ENCODE measurements at places on chromosomes 6 and 20.

- no peak for DNase-seq
Observed at GRCh38 chr6:42569102-42570028, 5.5 kb downstream of the UBR2 start.

GRCh38 chr20:32823078-32823477 is 3.3 kb downstream of the MAPRE1 start:
- DNase-seq = no peak

- DNase-seq = no peak
Observed at GRCh38 chr20:9739991-9740390, 98.9 kb downstream of the PAK5 start.

DNA sequence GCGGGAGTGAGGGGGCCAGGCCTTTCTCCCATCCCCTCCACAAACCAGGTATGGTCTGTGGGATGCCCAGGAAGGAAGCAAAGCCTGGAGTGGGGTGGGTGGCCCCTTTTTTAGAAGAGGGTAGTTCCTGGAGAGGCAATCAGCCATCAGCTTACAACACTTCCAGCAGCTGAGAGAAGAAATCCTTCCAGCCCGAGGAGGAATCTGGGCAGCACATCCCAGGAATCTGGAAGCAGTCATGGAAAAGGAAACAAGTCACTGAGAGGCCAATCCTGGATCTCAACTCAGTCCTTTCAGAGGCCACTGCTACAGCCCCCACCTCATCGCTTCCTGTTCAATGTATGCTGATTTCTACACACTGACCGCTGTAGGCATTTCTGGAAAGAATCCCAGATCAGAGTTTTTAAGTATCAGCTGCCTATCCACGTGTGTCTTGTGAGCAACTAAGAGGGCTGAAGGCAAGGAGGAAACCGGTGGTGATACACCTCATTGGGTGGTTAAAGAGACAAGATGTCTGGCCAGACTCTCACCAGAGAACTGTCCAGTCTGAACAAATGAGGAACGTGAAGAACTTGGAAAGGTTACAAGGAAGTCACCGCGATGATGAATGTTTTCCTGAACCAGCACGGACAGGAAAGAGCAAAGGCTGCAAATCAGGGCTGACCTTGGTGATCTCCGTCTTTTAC is 92.9 kb upstream of the SHLD1 start:
- DNase-seq = no peak

- no peak for DNase-seq
Observed at GRCh38 chr6:52661551-52661950, 9.4 kb upstream of the TMEM14A start.

GRCh38 chr20:40713508-40713907 is 24.5 kb upstream of the MAFB start:
- no peak for DNase-seq

- DNase-seq = no peak
Observed at GRCh38 chr6:156718647-156719394, 58.4 kb upstream of the ARID1B start.

DNA sequence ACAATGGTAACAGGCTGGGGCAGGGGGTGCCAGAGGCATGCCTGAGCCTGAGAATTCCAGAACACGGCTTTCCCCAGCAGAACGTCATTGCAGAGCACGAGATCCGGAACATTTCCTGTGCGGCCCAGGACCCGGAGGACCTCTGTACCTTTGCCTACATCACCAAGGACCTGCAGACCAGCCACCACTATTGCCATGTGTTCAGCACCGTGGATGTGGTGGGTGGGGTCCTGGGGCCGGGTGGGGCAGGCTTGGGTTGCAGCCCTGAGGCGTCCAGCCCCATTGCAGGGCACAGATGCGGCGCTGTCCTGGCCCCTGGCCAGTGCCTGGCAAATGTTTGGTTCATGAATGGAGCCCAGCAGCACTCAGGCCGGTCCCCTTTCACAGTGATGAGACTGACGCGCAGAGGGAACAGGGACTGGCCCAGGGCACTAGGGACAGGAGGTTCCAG is 57.1 kb downstream of the TCP11 start:
- no peak for DNase-seq

GRCh38 chr6:38179300-38179699 is 359.8 kb downstream of the ZFAND3 start:
- DNase-seq = no peak

GRCh38 chr6:57040011-57040410 is 6.5 kb upstream of the KIAA1586 start:
- no peak for DNase-seq

DNA sequence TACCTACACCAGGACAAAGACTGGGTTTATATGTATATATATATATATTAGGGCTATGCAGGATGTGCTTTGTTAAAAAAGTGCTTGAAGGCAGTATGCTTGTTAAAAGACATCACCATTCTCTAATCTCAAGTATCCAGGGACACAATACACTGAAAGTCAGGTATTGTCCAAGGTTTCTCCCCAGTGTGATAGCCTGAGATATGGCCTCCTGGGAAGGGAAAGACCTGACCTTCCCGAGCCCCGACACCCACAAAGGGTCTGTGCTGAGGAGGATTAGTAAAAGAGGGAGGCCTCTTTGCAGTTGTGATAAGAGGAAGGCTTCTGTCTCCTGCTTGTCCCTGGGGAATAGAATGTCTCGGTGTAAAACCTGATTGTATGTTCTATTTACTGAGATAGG is 156.9 kb downstream of the GPX5 start:
- no peak for DNase-seq

DNA sequence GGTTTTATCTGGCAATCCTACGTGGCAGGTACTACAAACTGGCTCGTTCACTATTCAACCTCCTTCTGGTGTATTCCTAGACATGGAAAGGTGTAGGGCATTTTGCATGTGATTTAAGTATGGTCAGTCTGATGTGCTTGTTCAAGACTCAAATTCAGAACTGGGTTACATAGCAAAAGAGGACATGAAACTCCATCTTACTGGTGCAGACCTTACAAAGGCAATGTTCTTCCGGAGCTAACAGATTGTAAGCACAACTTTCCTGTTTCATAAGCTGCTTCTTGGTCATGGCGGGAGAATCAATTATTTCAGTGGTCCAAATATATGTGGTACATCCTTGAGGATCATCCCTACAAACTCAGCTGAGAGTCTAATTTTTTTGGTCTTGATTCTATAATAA is 703.4 kb downstream of the EPM2A start:
- no peak for DNase-seq

DNA sequence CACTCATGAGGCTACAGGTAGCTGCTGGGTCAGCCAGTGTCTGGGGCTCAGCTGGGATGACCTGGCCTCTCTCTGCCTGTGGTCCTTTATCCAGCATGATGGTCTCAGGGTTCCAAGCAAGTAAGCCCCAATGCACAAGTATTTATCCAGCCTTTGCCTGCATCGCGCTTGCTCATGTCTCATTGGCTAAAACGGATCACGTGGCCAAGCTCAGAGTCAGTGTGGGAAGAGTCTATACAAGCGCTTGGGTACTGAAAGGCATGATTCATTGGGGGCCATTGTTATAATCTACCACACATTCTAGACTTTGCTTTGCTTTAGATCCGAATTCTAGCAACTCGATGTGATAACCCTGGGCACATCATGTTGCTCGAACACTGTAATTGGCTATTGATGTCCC is 48.3 kb downstream of the PPP1R16B start:
- no peak for DNase-seq

DNA sequence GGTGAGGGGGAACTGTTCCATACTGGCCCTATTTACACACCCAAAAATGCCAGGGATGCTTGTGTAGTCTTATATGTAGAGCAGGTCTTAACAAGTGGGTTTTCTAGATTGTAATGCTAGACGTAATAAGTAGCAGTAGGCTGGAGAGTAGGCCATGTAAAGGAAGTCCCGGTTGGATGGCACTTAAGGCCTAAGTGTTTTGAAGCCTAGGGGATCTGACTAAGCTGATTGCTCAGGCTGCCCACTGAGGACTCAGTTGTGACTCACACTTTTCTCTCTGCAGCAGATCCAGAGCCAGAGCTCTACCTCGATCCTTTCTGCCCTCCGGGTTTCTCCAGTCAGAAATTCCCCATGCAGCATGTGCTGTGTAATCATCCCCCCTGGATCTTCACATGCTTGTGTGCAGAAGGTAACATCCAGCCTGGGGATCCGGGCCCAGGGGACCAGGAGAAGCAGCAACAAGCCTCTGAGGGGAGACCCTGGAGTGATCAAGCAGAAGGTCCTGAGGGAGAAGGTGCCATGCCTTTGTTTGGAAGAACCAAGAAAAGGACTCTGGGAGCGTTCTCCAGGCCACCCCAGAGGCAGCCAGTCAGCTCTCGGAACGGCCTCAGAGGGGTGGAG is 26.6 kb downstream of the ZNF133 start:
- no peak for DNase-seq

DNA sequence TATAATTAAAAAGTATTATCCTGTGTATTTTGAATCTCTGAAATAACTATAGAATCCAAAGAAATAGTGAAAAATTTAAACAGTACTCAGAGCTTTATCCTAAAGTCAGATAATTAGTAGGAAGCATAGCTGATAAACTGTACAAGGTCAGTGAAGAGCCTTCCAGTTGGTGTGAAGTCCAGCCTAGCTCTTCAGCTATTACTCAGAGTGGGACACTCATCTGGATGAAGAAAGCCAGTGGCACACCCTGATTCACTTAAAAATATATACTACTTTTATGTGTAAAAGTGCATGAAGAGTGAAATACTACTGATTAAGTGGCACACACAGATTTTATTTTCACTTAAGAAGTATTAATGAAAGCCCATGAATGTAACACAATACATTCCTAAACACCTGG is 3.1 kb downstream of the IFNGR1 start:
- DNase-seq = no peak

DNA sequence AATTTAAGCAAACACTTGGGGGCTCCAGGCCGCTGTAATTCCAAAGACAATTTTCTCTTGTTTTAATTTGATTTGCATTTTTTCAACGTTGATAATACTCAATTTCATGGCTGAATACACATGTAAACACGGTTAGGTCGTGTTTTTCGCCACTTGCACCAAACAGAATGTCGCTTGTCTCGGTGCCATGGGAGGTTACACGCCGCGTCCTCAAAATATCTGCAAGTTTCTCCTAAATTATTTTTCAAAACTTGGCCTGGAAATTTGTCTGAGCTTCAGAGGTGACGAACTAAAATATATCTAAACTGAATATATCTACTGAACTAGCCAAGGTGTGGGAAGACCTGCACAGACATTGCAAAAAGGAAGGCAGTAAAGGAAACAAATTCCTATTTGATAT is 15.0 kb downstream of the FOXA2 start:
- no peak for DNase-seq

GRCh38 chr6:17885889-17886576 is 101.4 kb downstream of the KIF13A start:
- DNase-seq = no peak

DNA sequence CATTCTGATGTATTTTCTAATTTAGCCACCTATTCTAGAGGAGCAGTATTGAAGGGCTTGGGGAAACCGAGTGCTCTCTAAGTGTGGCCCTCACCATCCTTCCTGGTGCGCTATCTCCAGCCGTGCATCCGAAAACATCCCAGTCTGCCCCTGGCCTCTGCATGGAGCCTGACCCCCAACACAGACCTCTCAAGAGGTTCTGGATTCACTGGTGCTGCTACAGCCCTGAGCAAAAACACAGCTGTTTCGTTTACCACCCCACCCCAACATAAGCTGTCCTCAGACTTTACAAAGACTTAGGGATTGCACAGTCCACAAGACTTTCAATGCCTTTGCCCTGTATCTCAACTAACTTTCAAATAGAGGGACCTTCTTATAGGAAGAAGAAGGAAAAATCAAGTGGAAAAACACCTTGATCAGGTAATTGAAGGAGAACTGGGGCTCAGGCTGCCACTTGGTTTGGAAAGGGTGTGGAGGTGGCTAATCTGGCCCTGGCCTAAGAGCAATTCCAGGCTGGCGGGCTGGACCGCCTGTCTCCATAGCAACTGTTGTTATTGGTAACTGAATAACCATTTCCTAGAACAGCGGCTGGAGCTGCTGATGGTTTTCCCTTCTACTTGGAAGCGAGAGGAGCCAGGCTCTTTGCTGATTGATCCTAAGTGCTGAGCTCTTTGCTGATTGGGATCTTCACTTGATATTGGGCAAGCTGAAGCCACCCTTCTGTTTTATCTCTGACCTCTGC is 90.2 kb upstream of the TOX2 start:
- DNase-seq = no peak

DNA sequence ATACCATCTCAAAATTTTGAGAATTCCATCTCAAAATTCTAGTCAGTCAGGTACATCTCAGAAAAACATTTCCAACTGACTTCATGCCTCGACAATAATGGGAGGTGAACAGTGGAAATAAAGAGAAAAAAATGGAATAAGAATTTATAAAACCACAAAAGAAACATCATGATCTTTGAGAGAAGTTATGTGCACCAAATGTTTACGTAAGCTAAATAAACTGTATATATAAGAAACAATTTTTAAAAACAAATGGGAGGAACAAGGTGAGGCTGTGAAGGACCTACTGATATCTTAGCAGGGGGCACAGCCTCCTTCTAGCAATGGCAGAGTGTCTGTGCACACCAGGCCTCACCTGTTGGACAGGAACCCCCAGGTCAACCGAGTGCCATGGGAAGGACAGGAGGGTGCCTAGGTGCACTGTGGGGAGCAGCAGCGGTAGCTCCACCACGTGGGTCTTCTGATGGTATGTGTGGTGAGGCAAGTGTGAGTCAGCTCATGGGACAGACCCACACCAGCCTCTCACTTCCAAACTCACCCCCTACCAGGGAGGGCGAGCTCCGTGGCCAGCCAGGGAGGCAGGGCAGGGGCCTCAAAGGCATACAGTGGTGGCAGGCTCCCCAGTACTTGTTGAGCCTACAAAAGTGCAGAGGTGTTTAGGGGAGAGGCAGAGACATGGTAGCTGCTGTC is 23.2 kb downstream of the DIDO1 start:
- DNase-seq = no peak

DNA sequence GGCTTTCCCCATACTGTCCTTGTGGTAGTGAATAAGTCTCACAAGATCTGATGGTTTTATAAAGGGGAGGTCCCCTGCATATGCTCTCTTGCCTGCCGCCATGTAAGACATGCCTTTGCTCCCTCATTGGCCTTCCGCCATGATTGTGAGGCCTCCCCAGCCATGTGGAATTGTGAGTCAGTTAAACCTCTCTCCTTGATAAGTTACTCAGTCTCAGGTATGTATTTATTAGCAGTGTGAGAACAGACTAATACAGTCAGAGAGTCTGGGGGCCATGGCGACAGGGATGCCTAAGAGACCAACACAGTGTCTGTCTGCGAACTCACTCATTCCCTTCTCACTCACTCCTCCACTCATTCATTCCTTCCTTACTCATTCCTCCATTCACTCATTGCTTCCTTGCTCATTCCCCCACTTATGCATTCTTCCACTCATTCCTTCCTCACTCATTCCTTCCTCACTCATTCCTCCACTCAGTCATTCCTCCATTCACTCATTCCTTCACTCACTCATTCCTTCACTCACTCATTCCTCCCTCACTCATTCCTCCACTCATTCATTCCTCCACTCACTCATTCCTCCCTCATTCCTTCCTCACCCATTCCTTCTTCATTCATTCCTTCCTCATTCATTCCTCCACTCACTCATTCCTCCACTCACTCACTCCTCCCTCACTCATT is 137.5 kb upstream of the AGPAT4 start:
- no peak for DNase-seq

DNA sequence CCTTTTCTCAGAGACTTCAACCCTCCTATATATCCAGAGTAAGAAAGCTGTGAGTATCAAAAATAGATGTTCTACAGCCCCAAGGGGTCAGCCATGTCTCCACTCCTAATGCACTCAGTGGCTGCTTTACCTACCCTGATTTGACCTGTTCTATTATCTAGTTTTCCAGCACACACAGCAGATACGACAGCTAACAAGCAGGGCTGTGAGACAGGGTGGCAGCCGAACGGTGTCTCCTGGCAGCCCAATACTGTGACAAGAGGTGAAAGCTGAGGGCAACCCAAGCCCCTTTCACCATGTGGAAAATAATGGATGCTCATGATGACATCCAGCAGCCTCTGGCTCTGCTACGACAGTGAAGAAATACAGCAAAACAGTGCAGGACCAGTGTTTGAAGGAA is 67.9 kb downstream of the KIF13A start:
- no peak for DNase-seq
